ENCODE measurements at places on chromosomes 5 and 9.
A peak's percentile ranks its signal among the peaks of the same experiment; 100 is the strongest.

- DNase-seq, result peak; percentile 85
Measured at GRCh38 chr9:108885643-108886348, 23.7 kb downstream of the ACTL7A start.

DNA sequence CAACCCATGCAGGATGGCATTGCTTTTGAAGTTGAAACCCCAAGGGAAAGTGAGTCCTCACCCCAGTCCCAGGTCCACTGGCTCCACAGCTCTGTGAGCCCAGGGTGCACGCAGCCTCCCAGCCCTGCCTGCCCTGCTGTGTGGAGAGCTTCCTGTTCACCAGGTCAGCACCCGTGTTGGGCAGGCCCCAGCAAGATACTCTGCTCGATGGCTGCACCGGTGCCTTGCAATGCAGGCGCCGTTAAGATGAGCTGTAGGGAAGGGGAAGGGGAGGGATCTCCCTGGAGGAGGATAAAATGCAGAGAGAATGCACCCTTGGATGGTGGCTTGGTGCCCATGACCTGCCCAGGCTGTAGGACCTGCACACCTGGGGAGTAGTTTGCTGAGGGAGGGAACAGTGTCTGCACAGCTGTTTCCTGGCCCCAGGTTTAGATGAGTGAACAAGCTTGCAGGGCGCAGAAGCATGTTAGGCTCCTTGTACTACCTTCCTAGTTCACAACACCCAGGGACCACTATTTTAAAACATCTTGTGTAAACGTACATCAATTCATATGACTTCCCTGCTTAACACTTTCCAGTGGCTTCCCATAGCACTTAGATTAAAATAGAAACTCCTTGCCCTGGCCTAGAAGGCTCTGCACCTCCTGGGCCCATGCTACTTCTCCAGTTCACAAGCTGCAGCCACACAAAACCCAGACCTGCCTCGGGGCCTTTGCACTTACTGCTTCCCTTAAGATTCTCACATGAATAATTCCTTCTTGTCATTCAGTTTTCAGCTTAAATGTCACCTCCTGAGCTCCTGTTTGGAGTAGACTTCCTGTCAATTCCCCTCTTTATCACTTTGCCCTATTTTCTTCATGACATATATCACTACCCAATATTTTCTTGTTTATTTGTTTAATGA lies 19.6 kb downstream of the FAT2 start:
- no peak for DNase-seq

GRCh38 chr5:94690778-94691177 lies 72.3 kb downstream of the SLF1 start:
- DNase-seq, result no peak

DNA sequence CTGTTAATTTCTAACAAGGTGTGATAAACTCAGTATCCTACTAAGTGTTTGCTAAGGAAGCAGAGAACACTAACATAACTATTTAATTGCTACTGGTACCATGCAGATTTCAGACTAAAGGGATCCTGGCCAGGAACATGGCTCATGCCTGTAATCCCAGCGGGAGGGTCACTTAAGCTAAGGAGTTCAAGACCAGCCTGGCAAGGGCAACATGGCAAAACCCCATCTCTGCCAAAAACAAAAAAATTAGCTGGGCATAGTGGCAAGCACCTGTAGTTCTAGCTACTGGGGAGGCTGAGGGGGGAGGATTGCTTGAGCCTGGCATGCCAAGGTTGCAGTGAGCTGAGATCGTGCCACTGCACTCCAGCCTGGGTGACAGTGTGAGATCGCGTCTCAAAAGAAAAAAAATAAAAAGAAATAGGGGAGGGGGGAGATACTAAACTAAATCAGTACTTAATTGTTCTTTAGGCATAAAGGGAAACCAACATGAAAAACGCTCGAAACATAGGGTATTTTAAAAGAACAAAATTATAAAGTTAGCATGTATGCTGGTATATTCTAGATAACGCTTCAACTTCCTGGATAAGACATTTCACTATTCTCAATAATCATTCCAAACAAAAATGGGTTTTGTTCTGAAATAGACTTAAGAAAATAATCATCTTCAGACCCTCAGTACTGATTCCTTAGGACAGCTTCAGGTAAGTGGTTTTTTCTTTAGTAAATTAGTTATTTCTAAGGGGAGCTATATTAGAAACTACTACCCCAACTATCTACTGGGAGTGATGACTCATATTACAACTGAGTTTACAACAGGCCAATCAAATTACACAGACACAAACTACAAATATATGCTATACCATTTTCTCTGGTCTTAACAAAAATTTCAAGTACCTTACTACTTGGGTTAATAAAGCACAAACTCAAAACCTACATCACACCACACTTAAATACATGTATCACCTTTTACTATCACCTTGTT lies 3.5 kb downstream of the PANK3 start:
- DNase-seq, result no peak

DNA sequence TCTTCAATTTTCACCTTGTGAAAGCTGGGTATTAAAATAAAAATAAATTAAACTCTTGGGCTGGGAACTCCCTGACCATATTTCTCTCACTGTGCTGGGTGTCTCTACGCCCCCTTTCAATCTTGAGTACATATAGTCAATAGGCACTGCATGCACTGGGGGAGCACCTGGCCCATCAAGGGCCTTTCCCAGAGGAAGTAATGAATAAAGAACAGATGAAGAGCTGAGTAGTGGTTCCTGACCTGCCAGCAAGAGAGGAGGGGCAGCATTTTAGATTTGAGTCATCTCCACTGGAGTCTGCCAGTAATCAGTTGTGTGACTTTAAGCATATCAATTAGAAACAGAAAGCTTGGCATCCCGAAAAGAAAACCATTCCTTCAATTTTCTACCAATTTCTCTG lies 6.2 kb downstream of the MAPKAP1 start:
- DNase-seq, result peak; percentile 47

GRCh38 chr5:150227606-150228273 lies 37.9 kb downstream of the SLC6A7 start:
- DNase-seq, result peak; percentile 49

- DNase-seq, result no peak
Measured at GRCh38 chr9:126097679-126098078, 228.9 kb upstream of the MVB12B start.

DNA sequence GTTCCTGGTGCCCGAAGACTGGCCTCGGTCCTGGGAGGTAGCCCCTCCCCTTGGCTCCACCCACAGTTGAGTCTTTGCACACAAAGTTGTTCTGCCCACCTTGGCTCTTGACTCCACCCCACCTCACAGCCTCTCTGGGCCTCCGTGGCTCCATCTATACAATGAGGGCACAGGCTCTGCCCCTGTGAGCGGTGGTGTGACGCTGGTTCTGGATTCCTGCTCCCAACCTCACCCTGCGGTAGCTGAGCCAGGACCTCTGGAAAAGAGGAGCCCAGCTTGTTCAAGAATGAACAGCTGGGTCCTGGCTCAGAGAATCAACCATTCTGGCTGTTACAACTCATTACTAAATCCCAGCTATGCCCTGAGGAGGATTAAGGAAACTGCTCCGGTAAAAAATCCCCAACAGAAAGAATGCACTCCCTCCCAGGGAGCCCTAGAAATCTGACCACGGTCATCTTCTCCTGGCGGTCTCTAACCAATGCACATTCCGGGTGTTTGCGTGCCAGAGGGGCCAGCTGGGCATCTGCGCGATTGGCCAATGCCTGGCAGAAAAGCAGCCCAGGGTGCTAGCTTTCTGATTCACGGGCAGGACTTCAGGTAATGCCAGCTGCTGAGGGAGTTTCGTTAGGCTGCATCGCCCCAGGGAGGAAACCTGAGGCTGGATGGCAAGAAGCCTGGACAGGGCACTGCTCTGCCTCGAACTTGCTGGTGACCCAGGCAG lies 9.9 kb upstream of the GRHPR start:
- peak; percentile 55 for DNase-seq

DNA sequence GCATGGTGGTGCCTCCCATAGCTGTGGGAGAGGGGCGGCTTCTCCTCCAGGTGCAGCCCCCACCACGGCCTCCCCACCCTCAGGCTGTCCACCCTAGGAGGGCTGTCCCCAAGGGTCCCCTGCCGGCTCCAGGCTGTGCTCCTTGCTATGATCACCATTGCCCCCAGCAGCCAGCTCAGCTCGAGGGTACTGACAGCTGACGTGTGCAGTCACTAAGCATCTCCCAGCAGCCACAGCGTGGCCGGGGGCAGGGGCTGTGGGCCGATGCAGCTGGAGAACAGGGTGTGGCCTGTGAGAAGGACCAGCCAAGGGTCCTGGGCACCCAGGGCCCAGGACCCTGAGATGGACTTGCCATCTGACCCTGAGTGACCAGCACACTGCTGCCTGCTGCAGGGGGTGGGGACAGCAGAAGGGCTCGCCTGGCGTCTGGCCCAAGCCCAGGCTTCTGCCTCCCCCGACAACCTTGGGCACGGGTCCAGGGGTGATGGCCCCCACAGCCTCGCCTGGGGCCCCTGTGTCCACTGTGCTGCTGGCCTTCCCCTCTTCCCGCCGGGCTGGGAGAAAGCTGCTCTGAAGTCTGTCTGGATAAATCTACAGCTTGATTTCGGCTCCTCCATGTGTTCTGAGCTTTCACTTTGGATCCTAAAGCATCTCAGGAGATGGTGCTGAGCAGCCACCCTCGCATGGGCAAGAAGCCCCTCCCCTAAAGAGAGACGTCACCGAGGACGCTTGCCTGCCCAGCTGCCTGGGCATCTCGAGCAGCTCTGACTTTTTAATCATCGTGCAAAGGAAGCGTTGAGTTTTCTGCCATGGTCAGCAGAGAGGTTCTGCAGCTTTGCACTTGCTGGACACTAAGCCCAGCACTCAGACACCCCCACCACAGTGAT lies 5.5 kb downstream of the KCNT1 start:
- DNase-seq, result no peak

- DNase-seq, result peak; percentile 44
Measured at GRCh38 chr5:116576053-116576713, 1.6 kb upstream of the SEMA6A start.

GRCh38 chr9:7841831-7842230 lies 42.3 kb upstream of the DMAC1 start:
- no peak for DNase-seq

DNA sequence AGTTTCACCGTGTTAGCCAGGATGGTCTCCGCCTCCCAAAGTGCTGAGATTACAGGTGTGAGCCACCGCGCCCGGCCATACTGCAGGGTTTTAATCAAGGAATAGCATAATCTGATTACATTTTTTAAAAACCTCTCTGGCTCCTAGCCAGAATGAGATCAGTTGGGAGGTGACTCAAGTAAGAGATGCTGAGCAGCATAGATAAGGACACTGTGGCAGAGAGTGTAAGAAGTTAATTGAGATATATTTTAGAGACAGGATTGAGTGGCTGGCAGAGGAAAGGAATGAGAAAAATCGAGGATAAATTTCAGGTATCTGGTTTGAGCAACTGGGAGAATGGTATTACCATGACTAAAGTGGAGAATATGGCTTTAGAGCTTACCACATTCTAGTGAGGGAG lies 7.3 kb upstream of the RIGI start:
- DNase-seq, result no peak

- no peak for DNase-seq
Measured at GRCh38 chr9:14058325-14058688, 255.6 kb downstream of the NFIB start.

DNA sequence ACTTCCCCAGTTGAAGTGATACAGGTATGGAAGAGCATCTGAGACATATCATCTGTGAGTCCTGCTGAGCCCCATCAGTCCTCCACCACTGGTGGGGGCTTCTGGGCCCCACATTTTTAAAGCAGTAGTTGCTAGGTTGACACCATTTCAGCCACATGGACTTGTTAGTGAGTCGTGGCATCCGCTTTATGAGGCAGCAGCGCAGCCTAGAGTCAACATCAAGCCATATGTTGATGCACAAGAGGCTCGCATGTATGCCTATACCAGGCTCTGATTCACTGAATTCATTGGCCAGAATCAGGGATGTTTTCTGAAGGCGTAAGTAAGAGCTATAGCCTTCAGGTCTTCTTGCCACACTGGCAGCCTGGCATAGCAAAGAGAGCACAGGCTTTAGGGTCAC lies 26.8 kb downstream of the ZNF346 start:
- peak; percentile 8 for DNase-seq

DNA sequence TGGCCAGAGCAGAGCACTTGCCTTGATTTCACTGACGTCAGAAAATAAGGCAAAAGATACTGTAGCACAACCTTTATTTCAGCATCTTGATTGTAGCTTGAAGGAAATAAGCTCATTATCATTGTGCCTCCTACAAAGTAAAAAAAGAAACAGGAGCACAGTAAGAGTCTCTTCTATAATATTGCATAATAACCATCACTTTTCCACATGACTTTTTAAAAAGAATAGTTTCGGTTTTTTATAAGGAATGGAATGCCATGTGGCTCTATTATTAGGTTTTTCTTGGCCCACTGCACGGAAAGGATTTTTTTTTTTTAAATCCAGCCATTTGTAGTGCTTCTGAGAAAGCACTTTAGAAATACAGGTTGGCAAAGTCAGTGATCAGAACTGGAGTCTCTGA lies 655.3 kb downstream of the LRRC70 start:
- DNase-seq, result no peak
